ENCODE measurements at places on chromosomes 4 and X. TPM values are rescaled to one million over a fixed set of nuclear protein-coding genes. Genes with fewer than 3 reads are reported as not detected.
A peak's percentile ranks its signal among the peaks of the same experiment; 100 is the strongest.

Gene FAT4
- 12.3 TPM for total RNA-seq

Gene MND1
- 0.62 TPM for total RNA-seq

Gene PIN4
- 9.1 TPM for total RNA-seq

Gene RXFP1
- not detected for total RNA-seq

Gene EMD
- 70.9 TPM for total RNA-seq

Gene PNMA6A
- 1.6 TPM for total RNA-seq

Gene RGN
- 13.9 TPM for total RNA-seq

GRCh38 chrX:55142206-55142918 is 53.5 kb downstream of the PAGE2 start:
- no peak for DNase-seq

- DNase-seq, result no peak
Observed at GRCh38 chr4:98232202-98232601, 29.0 kb upstream of the RAP1GDS1 start.

DNA sequence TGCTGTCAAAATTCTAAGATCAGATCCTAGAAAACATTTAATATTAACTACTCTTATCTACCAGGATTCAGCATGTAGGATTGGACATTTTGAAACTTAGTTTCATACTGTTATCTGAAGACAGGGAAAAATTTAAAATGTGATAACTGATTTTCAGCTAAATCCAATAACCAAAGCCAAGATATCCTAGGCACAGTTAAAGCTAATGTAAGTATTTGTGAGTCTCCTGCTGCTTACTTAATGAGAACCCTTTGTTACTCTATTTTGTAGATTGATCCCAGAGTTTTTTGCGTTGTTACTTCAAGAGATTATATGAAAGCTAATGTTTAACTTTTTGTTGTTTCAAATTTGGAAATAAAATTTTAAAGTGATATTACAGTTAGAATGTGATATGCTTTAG is 2.0 kb downstream of the CPE start:
- no peak for DNase-seq

DNA sequence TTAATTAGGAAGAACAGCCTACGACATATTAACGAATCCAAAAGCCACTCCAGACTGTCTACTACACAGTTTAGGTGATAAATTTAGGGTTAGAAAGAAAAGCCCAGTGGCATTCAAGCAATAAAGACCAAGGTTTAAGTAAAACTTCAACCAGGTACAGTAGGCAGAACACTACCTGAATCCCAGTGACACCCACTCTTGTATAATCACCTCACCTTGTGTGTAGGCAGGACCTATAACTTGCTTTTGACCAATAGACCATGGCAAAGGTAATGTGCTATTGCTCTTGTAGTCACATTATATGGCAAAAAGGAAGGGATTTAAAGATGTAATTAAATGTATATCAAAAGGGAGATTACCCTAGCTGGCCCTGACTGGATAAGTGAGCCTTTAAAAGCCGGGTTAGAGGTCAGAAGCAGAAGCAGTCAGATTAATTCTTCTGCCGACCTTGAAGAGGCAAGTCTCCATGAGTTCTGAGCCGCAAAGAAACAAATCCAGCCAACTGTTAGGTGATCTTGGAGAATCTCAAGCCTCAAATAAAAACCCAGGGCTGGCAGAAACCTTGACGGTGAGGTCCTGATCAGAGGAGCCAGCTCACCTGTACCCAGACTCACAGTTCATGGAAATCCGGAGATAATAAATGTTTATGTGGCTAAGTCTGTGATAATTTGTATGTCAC is 8.8 kb downstream of the FSTL5 start:
- no peak for DNase-seq

DNA sequence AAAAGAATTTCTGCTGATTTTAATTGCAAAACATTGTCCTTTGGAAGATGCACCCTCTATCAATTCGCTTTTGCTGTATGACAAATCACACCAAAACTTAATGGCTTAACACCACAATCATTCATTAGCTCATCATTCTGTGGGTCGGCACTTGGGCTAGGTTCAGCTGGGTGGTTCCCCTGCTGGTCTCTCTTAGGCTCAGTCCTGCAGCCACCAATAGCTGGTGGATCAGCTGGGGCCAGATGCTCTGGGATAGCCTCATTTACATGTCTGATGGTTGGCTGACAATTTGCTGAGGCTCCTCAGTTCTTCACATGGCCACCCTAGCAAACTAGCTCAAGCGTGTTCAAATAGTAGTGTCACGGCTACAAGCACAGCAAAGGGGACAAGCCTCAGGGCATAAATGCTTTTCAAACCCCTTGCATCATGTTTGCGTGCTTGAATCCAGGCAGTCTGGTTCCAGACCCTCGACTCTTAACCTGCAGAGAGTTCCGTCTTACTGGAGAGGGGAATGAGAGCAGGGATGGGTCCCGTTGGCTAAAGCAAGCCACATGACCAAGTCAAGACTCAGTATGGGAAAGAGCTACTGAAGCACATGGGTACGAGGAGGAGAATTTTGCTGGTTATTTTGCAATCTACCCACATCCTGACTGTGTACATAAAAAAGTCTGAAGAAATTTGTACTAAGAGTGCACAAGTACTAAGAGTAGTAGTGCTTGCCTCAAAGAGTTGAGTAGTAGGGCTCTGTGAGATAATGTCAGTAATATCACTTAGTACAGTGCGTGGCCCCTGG is 7.5 kb upstream of the ACSL1 start:
- DNase-seq, result no peak

DNA sequence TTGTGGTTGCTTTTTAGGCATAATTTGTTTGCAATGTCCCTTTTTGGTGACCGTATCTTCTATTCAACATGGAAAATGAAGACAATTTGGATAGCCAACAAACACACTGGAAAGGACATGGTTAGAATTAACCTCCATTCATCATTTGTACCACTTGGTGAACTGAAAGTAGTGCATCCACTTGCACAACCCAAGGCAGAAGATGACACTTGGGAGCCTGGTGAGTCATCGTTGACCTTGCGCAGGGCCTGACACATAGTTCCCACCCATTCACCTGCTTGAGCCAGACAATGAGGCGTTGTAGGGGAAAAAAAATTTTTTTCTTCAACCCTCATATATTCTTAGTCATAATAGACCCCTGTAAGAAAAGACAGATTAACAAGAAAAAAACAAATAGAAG is 32.4 kb downstream of the EGF start:
- DNase-seq, result no peak

DNA sequence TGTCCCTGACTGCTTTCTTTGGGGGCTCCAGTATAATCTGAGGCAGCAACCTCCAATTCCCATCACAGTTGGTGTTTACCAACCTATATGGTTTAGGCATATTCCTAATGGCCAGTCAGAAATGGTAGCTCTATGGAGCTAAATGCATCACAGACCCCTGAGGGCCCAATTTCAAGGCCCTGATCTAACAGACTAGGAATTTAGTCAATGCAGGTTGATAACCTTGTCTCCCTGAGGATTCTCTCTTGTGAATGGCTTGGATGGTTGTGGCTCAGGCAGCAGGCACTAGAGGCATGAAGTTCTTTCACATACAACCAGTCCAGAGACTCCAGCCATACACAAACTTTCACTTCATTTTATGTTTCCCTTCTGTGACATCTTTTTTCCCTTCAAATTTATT is 59.4 kb downstream of the TMPRSS11F start:
- DNase-seq, result no peak

DNA sequence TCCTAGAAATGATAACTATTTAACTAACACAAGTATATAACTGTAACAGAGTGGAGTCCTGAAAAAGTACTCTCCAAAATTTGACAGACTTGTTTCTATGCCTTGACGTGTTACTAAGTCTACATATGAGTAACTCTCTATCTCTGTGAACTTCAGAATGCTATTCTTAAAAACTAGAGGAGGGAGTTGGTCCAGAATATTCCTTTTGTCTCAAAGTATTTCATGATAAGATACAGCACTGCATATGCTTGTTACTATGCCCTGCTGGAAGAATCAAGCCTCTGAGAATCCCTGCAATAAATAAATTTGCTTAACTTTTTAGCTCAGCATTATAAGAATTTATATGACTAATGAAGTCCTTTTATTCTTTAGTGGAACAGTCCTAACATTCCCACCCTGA is 50.9 kb upstream of the ATXN3L start:
- DNase-seq, result no peak

GRCh38 chr4:54556587-54556986 is 101.2 kb upstream of the KIT start:
- no peak for DNase-seq

GRCh38 chrX:56576721-56577120 is 13.3 kb downstream of the UBQLN2 start:
- no peak for DNase-seq

- DNase-seq, result peak; percentile 47
Observed at GRCh38 chr4:8117278-8117682, 41.3 kb downstream of the ABLIM2 start.

DNA sequence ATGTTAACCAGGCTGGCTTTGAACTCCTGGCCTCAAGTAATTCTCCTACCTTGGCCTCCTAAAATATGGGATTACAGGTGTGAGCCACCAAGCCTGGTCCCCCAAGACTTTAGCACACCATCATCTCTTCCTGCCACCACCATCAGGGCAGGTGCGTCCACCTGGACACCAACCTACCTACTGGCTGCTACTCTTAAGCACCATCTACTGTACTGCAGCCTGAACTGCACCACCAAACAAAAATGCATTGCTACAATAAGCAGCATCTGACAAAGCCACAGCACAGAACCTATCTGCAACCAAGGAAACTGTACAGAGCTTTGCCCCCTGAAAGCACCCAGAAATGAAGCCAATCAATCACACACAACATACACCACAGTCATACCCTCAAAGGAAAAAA is 139.7 kb downstream of the EFHC2 start:
- no peak for DNase-seq

- no peak for DNase-seq
Observed at GRCh38 chr4:123421937-123422781, 25.6 kb downstream of the SPRY1 start.

- no peak for DNase-seq
Observed at GRCh38 chr4:28369499-28369898, 1508.9 kb downstream of the STIM2 start.

DNA sequence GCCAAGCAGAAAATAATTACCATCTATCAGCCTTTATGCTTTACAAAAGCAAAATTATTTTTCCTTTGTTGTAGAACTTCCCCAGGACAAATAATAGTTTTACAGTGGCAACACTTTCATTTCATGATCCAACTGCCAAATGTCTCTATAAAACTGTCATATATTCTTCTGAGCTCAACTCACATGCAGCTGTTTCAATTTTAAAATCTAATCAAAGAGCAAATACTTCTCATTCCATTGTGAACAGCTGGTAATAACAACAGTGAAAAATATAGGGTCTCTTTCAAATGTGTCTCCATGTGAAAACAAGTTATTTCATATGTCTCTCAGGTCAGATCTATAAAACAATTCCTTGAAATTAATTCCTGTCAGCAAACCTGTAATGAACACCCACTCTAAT is 270.6 kb upstream of the SLC7A11 start:
- DNase-seq, result no peak

DNA sequence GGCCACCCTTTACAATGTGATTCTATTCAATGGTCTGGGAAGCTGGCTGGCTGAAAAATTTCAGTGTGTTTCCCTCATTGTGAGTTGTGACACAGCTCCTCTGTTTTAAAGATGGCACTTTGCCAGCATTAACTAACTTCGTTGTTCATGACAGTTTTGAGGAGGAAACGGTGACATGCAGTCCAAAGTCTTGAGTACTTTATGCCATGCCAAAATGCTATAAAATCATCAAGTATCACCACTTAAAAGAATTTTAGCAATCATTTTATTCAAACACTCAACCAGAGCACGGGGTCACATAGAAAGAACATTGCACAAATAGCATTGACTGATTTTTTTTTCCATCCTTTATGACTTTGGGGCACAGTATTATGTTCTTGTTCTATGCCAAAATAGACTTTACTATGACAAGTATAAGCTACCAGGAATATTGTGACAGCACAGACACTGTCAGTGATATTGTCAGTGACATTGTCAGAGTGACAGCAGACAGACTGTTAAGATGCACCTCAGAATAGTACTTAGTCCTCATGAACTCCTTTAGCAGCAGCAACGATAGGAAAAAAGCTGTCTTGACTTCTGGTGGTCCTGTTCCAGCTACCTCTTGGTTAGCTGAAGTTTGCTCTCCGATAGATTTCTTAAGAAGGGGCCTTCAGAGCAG is 46.7 kb downstream of the CXCL13 start:
- no peak for DNase-seq

DNA sequence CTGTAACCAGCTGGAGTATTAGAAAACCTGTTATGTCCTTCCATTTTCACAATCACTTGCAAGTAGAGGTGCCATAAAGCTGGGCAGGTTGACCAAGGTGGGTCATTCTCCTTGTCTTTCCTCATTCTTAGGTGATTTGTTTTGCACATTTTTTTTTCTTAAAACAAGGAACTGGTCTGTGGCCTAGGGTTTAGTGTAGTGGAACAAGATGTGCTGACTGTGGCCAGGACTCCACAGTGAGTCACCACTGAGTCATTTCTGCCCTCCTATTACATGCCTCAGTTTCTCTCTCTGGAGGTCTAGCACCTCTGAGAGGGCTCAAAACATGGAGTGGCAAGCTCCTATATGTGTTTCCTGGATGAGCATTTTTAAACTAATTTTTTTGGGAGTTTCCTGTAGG is 355.9 kb downstream of the GPM6A start:
- DNase-seq, result no peak
